ENCODE measurements at places on chromosomes 7 and 10.

DNA sequence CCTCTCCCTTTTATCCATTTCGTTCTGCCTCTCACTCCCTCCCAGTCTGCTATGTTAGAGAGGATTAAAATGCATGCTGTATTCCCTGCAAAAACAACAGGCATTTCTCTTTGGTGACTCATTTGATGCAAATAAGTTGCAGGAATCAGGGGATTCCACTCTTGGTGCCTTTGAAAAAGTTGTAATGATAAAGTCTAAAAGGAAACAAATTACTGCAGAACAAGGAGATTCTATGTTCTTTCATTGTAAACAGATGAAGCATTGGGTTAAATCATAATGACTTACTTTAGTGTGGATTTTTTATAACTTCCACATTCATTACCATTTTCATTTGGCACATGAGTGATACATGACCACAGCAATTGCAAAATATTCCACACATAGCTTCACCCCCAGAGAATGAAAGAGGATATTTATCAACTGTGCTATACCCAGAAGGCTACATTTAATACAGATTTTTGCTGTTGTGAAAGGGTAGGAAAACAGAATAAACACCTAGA is 33.4 kb upstream of the ABLIM1 start:
- DNase-seq: no peak

GRCh38 chr10:49379596-49380410 is 16.1 kb downstream of the DRGX start:
- no peak for DNase-seq

DNA sequence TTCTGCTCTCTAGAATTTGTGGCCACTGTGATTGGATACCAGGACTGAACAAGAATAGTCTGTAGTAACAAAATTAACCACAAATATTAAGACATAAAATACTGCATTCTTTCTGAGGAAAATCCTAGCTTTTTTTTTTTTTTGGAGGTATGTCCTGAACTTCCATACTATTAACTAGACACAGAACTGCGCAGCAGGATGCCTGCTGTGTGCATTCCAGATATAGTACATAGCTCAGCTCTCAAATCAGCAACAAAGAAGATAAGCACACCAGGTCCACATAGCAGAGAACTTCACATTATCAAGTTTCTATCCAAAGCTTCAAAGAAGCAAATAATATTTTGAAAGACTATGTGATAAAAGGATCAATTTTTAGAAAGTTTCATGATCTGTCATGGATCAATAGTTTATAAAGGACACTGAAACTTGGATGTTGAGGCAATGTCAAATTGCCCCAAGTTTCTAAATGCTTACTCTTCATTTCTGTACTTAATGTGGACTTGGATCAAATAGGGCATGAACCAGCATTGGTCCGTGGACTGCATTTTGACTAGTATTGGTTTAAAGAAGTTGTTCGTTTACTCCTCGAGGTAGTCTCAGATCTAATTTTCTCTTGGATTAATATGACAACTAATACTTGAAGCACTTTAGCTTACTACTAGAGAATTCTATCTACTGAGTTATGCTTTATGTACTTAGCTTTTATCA is 15.4 kb downstream of the NAMPT start:
- DNase-seq: no peak

GRCh38 chr7:131610007-131610406 is 53.6 kb upstream of the PODXL start:
- DNase-seq: no peak

- DNase-seq: no peak
Observed at GRCh38 chr10:124341768-124342135, 77.0 kb downstream of the OAT start.

DNA sequence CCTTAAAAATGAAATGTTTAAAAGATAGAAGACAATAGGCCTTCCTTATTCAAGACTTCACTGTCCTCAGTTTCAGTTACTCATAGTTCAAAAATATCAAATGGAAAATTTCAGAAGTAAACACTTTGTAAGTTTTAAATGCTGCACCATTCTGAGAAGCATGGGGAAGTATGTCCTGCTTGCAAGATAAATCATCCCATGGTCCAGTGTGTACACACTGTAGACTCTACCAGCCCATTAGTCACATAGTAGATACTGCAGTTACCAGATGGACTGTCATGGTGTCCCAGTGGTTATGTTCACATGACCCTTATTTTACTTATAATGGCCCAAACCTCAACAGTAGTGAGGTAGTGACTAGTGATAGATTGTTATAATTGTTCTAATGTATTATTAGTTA is 69.5 kb downstream of the PTPN12 start:
- DNase-seq: no peak

DNA sequence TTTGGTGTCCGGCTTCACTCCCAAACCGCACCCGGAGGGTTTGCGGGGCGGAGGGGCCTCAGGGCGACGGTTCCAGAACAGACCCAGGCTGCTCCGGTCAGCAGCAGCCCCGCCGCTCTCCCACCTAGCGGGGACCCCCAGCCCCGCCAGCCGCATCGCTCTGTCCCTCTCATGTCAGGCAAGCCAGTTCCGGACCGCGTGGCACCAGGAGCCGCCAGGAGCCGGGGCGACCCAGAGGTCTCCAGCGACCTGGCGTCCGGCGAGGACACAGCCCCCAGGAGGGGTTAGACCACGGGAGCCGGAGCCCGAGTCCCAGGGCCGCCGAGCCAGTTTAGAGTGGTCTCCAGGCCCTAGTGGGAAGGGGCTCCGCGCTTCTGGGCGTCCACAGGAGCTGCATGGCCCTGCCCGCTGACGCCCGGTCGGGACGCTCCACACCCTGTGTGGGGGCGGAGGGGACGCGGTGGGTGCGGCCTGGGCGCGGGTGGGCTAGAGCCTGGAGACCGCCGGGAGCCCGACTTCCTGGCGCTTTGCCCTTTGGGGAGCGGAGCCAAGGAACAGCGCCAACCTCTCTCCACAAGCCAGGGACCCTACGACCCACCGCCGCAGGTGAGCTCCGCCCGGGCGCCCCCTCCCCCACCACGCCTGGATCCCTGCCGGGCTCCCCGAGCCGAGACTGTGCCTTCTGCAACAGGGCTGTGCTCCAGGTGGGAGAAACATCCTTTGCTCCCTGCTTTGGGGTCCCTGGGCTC is 43.4 kb downstream of the ZNF117 start:
- DNase-seq: no peak

DNA sequence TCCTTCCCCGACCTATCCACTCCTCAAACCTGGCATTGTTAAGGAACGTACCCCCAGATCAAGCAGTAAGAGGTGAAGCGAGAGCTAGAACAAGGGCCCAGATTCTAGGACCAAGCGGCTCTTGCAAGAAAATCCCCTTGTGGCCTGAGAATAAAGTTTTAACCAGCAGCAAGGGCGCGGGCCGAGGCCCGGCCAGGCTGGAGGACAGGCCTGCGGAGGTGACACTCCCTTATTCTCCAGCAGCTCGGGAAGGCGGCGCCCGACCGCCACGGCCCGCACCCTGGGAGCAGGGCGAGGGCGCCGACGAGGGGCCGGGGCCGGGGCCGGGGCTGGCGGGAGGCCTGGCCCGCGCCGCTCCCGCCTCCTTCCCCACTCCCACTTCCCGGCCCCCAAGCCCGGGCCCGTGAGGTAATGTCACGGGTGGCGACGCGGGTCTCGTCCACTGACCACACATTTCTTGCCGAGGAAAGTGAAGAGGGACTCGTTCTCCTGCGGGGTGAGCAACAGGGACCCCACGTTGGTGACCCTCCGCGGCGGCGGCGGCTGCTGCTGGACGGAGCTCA is 551 bp downstream of the WASL start:
- peak; percentile 3 for DNase-seq

DNA sequence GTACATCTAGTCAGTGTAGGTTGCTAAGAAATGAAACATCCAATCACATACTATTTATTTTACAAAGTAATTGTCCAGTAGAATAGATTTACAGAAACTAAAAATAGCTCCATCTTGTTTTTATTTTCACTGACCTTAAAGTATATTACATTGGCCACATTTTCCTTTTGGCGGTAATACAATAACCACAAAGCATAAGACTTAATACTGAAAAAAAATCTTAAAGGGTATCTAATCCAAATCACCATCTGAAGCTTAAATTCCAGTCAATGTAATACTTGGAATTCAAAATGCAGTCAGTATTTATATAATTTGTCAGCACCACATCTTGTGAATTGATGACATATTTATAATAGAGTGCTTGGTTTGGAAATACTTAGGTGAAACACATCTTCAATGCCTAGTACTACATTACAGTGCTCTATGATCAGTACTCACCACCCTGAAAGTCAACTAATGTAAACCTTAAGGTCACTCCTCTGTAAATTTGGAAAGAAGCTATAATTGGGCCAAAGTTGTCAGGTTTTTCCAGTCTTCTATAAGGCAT is 8.9 kb downstream of the ANKMY2 start:
- DNase-seq: no peak

DNA sequence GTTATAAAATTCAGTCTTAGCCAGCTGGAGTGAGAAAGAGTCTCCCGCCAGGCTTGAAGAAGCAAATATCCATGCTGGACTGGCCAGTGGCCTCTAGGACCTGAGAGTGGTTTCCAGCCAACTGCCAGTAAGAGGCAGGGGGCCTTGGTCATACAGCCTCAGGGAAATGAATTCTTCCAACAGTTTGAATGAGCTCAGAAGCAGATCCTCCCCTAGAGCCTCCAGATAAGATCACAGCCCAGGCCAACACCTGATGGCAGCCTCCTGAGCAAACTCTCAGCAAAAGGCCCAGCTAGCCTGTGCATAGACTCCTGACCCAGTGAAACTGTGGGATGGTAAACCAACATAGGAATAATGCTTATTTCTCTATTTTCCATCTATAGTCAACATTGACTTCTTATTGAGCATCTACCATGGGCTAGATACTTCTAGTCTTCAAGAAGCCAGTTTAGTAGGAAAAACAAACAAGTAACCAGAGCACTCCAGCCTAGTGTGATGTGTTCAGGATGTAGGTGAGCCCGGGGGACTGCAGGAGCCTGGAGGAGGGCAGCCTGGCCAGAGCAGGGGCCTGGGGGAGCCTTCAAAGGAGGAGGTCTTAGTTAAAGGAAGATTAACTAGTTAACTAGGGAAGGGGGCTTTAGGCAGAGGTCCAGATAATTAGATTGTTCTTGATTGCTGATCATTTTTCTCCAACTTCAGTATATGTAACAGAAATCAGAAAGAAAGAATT is 115.4 kb upstream of the ADO start:
- DNase-seq: no peak
